ENCODE measurements at places on chromosomes 5 and 9. TPM values are rescaled to one million over a fixed set of nuclear protein-coding genes. Genes with fewer than 3 reads are reported as not detected.

CAMK2A gene
- polyA plus RNA-seq, result 0.24 TPM

DOCK2 gene
- 1.2 TPM for polyA plus RNA-seq

ANKRD33B gene
- polyA plus RNA-seq, result 0.55 TPM

FOXD4L4 gene
- 0.02 TPM for polyA plus RNA-seq

JAKMIP2 gene
- 0.20 TPM for polyA plus RNA-seq

IL9 gene
- not detected for polyA plus RNA-seq

PCDHB16 gene
- polyA plus RNA-seq, result 0.08 TPM

MELK gene
- polyA plus RNA-seq, result 9.0 TPM

GAPT gene
- polyA plus RNA-seq, result 0.60 TPM

C5orf58 gene
- 0.06 TPM for polyA plus RNA-seq

ANKRD34B gene
- polyA plus RNA-seq, result not detected

ZFP2 gene
- polyA plus RNA-seq, result 0.86 TPM

ZBTB43 gene
- polyA plus RNA-seq, result 4.8 TPM

GPRIN1 gene
- 0.43 TPM for polyA plus RNA-seq

SIT1 gene
- polyA plus RNA-seq, result 0.88 TPM

ERBIN gene
- polyA plus RNA-seq, result 13.0 TPM

PROB1 gene
- polyA plus RNA-seq, result 0.41 TPM

C5orf34 gene
- polyA plus RNA-seq, result 1.2 TPM

KLHL3 gene
- polyA plus RNA-seq, result 0.95 TPM

BTNL3 gene
- 0.06 TPM for polyA plus RNA-seq

FCN1 gene
- 0.41 TPM for polyA plus RNA-seq

DRD1 gene
- polyA plus RNA-seq, result 0.08 TPM

WNT8A gene
- not detected for polyA plus RNA-seq

MRPS2 gene
- 40.8 TPM for polyA plus RNA-seq

FBP2 gene
- polyA plus RNA-seq, result not detected

CLK4 gene
- 27.1 TPM for polyA plus RNA-seq

AFAP1L1 gene
- polyA plus RNA-seq, result 2.6 TPM

NME5 gene
- 0.90 TPM for polyA plus RNA-seq

SPINK7 gene
- 2,280 TPM for polyA plus RNA-seq

OTULINL gene
- 0.45 TPM for polyA plus RNA-seq

SLC25A2 gene
- 0.05 TPM for polyA plus RNA-seq

AHRR gene
- 1.2 TPM for polyA plus RNA-seq

BTNL8 gene
- 0.06 TPM for polyA plus RNA-seq

ADAMTSL1 gene
- polyA plus RNA-seq, result 1.8 TPM

SPAG8 gene
- polyA plus RNA-seq, result 0.57 TPM
